ENCODE measurements at places on chromosomes 12 and 14.

DNA sequence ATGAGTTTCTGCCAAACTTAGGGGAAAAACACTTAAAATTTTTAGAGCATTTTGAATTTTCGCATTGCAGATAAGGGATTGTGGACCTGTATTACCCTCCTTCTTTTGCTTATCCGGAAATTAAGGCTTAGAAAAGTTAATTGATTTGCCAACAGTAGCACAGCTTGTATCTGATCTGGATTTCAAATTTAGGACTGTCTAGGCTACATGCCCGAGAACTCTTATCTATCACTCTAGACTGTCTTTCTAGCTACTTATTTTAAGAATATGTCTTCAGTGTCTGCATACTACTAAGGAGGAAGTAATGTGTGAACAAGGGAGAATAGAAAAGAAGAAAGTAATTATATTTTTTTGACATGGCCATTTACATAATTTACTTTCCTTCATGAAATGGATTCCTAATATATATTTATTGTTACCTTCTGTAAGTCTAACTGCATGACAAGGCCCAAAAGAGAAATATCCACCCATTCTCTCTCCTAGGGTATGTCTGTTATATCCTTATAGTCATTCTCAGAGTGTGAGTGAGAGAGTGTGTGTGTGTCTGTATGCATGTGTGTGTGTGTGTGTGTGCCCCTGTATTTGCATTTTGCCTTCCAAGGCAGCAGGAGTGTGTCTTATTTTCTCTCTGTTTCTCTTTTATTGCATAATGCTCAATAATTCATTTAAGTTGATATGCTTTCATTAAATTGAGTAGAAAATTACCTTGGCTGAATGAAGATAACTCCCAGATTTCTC is 132.1 kb downstream of the SLC5A8 start:
- no peak for DNase-seq

DNA sequence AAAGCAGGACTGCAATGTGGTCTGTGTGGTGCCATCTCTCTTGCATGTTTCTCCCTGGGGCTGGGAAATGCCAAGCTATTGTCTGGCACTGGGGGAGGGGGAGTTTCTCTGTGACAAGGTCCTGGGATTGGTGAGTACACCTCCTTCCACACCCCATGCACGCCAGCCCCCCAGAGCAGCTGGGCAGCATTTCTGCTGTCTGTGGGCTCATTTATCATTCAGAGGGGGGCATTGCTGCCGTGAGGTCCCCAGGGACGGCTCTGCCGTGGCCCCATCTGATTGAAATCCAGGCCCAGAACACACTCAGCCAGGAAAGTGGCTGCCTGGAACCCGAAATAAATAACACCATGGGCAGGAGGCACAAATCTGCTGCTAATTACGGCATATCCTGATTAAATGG is 12.6 kb upstream of the FAM222A start:
- no peak for DNase-seq

- DNase-seq = no peak
Measured at GRCh38 chr12:72256725-72257124, 15.4 kb upstream of the TRHDE start.

DNA sequence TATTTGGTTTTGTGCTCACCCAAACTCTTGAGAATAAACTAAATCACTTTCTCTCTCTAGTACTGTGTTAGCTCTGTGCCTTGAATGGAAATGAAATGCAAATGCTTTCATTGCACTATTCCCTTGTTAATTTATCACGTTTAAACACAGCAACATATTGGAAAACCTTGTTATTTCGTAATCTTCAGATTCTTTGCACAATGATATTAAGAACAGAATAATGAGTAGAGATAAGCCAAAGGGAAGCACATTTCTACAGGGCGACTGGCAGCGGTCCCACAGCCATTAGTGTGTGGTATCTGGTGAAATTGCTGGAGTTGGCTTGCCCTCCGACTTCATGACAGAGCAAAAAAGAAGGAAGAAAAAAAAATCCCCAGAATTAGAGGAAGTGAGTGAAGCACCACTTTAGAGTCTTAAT is 166.1 kb upstream of the E2F7 start:
- DNase-seq = no peak

- no peak for DNase-seq
Measured at GRCh38 chr14:90103808-90104207, 42.0 kb downstream of the KCNK13 start.

DNA sequence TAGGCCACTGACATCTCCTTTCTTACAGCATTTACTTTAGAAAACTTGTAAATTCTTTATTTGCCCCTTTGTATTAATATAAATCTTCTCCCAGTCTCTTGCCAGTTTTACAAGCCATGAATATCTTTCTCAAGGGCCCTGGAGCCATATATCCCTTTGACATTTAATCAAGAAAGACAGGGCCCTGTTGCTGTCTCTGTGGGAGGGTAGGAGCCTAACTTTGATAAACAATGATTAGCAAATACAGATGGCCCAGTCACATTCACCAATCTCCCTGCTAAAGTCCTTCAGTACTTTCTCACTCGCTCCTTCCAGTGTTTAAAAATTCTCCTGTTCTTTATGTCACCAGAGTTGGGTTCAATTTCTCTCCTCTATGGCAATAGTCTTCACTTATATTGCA is 479.8 kb upstream of the USP15 start:
- DNase-seq = no peak

DNA sequence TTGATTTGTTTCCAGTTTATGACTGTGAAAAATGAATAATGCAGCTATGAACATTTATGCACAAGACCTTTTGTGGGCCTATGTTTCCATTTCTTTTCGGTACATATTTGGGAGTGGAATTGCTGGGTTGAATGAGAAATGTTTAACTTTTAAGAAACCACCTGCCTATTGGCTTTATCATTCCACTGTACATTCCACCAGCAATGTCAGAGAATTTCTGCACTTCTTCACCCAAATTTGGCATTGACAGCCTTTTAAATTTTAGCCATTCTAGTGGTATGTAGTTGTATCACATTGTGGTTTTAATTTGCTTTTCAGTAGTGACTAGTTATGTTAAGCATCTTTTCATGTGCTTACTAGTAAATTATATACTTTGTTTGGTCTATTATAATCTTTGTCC is 317.0 kb upstream of the TMTC1 start:
- DNase-seq = no peak

DNA sequence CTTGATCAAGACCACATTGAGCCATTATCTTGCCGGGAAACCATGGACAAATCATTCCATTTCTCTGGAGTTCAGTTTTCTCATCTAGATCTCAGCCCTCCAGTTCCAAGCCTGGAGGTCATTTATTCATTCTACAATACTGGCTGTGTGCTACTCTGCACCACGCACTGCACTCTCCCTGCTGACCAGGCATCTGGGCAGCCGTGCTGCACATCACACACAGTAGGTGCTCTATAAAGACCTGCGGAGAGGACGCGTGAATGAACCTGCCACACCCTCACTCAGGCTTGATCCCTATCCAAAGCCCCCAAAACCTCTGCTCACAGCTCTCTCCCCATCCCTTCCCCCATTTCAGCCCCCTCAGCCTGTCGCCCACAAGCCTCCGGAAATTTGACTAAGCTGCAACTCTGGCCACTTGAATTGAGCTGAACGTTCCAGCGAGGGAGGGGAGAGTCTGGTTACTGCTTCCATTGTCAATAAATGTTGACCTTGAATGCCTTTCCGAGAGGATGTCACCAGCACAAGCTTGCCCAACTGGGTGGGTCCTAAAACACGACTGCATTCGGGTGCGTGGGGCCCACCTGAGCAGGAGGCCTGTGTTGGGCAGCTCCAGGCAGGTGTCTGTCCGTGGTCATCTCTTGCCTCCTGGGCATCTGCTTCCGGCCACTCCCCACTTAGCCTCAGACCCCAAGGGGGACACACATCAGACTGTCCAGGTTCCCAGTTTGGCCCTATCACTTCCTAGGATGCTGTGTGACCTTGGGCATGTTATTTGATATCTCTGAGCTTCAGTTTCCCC is 17.8 kb downstream of the FAIM2 start:
- no peak for DNase-seq

DNA sequence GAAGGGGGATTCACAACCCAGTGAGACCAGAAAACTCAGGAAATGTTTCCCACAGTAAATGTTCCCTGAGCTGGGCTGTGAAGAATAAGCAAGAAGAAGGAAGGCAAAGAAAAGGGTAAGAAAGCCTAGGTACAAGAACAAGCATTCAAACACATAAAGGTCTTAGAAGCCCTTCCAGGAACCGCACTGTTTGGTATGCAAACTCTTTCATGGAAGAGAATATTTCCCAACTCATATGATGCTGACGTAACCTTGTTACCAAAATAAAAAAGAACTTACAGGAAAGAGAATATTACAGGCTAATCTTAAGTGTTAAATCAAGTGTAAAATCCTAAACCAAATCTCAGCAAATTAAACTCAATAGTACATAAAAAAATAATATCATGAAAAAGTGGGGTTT is 23.6 kb downstream of the MED6 start:
- DNase-seq = no peak

- no peak for DNase-seq
Measured at GRCh38 chr12:108400900-108401480, 61.9 kb upstream of the CMKLR1 start.

- no peak for DNase-seq
Measured at GRCh38 chr14:89767861-89768268, 186.7 kb downstream of the EFCAB11 start.

DNA sequence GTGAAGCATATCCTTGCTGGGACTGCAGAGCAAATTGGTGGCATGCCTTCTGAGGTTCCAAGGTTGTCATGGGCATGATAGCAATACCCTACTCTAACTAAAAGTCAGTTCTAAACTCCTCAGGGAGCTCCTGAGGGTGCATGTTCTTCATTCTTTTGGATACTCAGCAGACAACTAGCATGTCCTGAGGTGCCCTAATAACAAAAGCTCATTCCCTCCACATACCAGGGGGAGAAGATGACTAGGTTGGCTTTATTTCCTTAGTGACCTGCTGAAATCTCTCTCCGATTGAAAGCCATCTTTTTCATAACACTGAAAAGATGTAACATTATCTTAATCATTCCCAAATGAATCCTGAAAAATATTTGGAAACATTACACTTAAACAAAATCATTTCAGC is 188.7 kb upstream of the IGF1 start:
- no peak for DNase-seq

- DNase-seq = no peak
Measured at GRCh38 chr12:105018012-105018411, 31.9 kb downstream of the NOPCHAP1 start.

GRCh38 chr14:21095430-21096205 is 2.8 kb downstream of the ZNF219 start:
- DNase-seq = no peak

- no peak for DNase-seq
Measured at GRCh38 chr14:91786188-91786587, 54.3 kb upstream of the CATSPERB start.

GRCh38 chr12:26614011-26614616 is 218.9 kb downstream of the ITPR2 start:
- DNase-seq = no peak

DNA sequence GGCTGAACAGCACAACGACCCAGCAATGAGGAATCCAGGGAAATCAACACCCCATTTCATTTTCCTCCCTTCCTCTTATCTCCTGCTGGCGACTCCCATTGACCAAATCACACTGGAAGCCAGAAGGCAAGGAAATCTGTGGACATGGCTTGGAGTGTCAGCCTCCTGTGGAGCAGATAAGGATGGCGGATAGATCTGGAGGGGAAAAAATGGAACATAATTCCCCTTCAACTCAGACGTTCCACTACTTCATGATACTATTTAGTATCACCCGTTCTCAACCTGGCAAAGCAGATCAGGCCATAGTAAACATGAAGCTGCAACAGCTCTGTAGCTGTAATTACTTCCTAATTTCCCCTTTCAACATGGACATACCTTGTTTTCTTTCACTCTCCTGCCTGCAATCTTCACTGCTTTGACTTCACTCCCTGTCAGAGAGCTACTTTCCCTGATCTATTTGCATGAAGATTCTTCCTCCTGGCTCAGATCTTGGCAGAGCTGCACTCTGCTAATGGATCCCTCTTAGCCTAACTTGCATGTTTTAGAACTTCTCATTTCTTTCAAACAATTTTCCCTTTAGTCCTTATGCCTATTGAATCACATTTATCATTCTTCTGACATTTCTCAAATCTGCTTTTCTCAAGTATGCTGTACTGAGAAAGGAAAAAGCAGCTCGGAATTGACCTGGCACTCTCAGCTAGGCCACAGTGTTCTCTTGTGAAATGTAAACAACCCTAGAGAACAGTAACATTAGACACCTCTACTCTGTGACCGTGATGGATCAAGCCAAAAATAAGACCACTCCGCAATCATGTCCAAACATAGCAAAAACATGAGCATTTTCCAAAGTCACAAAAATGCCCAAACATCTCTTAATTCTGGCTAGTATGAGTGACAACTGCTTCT is 135.1 kb downstream of the ETNK1 start:
- no peak for DNase-seq

- DNase-seq = no peak
Measured at GRCh38 chr12:106134294-106134949, 4.3 kb downstream of the NUAK1 start.

DNA sequence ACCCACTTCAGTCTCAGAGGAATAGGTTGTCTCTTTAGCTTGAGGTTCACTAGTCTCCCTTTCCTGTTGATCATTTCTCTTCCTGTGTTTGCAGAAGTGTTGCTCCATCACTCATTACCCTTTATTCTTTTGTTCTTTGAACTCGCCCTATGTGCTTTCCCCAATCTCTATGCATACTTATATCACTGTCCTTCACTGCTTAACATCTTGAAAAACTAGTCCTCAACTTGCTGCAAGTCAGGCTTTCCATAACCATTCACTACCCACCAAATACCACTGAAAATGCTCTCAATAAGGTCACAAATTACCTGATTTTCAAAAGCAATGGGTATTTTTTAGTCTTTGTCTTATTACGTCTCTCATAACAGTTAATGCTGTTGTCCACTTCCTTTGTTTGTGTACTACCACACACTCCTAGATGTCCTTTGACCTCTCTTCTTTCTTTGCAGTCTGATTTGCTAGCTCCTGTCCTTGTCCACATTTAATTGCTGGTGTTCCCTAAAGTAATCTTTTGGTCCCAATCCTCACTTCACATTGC is 80.8 kb downstream of the RIC8B start:
- no peak for DNase-seq

- DNase-seq = no peak
Measured at GRCh38 chr14:101823511-101824120, 62.1 kb downstream of the PPP2R5C start.

DNA sequence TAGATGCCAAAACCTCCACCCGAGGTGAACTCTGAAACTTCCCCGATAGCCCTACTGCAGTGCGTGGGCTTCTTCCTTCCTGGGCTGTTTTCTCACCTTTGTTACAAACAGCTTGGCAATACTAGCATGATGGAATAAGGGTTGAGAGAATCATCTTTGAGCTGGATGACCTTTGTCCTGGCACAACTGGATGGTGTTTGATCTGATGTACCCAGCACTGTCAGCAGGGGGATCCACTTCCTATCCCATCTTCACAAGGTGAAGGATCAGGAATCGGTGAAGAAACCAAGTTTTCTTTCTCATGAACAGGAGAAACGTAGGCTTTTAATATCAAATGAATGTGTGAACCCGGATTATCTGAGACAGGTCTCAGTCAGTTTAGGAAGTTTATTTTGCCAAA is 19.5 kb upstream of the LRRC10 start:
- DNase-seq = no peak
